NCI-H2081 treated with DMSO at 0.1 percent for 48 hours (cell line): ENCODE measurements at places on chromosomes 16 and 17.

DNA sequence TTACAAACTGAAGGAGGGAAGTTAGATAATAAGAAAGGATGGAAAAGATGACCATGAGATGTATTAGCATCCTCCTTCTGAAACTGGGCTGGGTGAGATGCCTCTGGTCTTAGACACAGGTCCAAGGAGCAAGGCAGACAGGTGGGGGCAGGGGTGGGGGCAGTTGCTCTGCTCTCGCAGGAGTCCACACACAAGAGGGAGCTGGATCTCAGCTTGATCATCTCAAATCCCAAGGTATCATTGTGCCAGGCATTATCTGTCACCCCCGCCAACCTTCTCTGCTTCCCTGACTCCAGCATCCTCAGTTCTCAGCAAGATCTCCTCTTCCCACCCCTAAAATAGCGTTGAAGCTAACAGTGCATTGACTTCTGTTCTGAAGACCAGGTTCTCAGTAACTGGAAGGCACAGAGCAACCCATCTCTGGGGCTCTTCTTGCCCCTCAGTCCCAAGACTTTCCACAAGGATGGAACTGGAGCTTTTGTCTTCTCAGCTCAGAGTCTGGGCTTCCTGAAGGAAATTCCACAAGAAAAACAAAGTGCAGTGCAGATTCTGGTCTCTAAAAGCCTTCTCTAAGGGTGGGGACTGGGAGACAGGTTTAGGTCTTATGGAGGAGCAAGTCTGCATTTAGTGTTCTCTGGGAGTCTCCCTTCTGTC lies 1.6 kb downstream of the FLOT2 start:
- DNase-seq = no peak

GRCh38 chr17:78107976-78108725 lies 20.4 kb downstream of the TMC6 start:
- no peak for DNase-seq

DNA sequence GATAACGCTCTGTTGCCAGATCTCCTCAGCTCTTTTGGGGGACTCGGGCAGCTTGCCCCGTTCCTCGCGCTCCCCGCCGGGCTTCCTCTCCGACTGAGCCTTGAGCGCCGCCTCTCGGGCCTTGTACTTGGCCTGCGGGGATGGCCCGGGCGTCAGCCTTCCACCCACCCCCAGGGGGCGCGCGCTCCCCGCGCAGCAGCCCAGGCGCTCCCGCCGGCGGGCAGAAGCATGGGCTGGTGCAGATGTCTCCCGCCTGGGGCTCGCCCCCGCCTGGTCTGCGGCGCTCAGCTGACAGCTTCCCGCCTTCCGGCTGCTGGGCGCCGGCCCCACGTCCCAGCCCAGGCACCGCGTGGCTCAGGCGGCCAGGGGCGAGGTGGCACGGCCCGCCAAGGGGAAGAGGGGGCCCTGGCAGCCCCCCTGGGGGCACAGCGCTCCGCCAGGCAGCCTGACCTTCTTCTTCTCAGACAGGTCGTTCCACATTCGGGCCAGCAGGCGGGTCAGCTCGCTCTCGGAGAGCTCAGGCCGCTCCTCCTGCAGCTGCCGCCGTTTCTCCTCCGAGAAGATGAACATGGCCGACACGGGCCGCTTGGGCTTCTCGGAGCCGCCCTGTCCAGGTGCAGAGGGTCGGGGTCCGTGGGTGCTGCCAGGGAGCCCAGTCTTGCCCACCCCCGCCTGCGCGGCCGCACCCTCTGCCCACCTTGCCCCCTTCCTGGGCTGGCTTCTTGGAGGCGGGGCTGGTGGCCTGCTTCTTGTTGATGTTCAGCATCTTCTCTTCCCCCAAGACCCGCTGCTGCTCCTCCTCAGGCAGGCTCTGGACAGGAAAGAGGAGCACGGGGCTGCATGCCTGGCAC lies 8.9 kb downstream of the UBTF start:
- DNase-seq = peak; percentile 27

DNA sequence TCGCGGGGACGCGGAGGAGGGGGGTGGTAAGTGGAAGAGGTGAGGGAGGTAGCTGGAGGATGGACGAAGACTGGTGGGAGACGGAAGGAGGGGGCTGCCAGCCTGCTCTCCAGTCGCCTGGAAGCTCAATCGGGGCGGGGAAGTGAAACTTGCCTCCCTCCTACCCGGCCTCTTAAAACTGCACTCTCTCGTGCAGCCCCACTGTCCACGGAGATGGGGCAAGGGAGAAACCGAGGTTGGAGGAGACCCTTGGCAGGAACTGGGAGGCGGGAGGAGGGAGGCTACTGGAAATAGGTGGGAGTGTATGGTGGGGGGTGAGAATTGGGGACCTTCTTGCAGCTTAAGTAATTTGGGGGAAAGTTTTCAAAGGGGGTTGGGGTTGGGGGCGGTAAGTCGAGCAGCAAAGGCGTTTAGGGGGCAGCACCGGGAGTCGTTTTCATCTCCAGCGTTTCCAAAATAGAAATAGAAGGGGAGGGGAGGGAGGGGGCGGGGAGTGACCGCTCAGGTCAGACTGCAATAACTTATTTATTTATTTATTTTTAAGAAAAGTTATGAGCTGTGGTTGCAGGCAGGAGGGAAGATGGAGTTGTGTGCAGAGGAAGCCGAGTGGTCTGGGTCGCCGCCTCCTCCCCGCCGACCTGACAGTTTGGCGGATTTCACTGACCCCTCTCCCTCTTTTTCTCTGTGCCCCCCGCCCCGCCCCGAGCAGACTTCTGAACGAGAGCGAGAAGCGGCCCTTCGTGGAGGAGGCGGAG lies 1.4 kb downstream of the SOX9 start:
- no peak for DNase-seq

DNA sequence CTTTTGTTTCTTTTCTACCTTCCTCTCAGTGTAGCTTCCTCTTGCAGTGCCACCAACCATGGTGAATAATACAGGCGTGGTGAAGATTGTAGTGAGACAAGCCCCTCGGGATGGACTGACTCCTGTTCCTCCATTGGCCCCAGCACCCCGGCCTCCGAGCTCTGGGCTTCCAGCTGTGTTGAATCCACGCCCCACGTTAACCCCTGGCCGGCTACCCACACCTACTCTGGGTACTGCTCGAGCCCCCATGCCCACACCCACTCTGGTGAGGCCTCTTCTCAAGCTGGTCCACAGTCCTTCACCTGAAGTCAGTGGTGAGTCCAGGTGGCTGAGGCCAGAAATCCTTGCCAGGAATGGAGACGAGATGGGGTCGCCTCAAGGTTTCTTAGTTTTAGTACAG lies 23.9 kb downstream of the SRCAP start:
- no peak for DNase-seq

GRCh38 chr17:64783556-64784352 lies 121.6 kb upstream of the SMURF2 start:
- DNase-seq = no peak

- DNase-seq = no peak
Measured at GRCh38 chr17:3005696-3006095, 57.7 kb downstream of the OR1D5 start.

- no peak for DNase-seq
Measured at GRCh38 chr16:26316683-26317464, 625.1 kb downstream of the HS3ST4 start.

DNA sequence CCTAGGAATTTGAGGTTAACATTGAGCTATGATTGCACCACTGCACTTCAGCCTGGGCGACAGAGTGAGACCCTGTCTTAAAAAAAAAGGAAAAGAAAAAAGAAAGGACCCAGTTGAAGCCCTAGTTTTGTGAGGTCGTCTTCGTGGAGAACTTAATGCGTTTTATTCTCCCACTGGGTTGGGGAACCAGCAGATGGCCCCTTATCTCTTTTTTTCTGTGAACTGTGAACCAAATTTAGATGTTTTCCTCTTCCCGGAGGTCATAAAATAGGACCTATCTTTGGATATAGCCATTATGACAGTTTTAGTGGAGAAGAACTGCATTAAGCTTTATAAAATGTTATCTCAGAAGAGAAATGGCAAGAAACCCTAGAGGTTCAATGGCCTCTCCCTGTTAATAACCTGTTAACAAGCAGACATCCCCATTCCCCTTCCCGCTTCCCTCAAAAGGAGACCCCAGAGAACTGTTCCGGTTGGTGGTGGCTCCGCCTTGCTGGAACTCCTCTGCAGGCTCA lies 23.5 kb downstream of the KIAA0513 start:
- DNase-seq = no peak

- no peak for DNase-seq
Measured at GRCh38 chr17:2025220-2025621, at the start of gene RTN4RL1. RTN4RL1 (minus strand) TSS chr17:2025334; CDS start chr17:2024865, 469 bp downstream.

GRCh38 chr17:11239379-11239970 lies 1.5 kb upstream of the SHISA6 start:
- DNase-seq = no peak

GRCh38 chr16:10995565-10995964 lies 51.2 kb downstream of the CLEC16A start:
- no peak for DNase-seq

DNA sequence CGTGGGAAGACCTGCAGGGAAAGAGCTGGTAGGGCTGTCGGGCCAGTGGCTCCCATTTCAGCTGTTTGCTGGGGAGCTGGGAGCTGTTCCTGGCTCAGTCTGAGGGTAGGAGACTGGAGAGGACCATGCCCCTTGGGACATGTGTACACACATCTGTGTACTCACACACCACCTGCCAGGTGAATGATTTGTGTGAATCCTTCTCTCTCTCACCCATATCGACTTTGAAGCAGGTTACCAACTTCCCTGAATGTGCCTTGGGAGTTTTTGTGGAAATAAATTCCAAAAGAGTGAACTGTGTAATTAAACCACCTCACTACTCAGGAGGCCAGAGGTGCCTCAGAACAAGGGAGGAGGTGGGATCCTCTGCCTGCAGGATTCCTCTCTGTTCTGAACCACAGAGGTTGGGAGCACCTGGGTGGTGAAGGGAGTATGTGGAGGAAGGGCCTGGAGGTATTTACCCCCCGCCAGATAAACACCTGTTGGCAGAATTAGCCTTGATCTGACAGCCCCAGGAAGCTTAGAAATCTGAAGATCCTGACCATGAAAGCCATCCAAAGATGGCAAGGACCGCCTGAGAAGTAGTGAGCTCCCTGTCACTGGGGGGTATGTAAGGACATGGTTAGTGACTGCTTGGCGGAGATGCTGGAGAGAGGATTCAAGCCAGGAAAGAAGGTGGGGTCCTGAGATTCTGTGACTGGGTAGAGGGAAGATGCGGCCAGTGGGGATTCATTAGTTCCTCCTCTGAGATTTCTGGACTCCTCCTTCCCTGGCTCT lies 3.3 kb downstream of the ABCC3 start:
- no peak for DNase-seq

GRCh38 chr16:84178146-84178765 lies 8.6 kb downstream of the TAF1C start:
- DNase-seq = no peak

DNA sequence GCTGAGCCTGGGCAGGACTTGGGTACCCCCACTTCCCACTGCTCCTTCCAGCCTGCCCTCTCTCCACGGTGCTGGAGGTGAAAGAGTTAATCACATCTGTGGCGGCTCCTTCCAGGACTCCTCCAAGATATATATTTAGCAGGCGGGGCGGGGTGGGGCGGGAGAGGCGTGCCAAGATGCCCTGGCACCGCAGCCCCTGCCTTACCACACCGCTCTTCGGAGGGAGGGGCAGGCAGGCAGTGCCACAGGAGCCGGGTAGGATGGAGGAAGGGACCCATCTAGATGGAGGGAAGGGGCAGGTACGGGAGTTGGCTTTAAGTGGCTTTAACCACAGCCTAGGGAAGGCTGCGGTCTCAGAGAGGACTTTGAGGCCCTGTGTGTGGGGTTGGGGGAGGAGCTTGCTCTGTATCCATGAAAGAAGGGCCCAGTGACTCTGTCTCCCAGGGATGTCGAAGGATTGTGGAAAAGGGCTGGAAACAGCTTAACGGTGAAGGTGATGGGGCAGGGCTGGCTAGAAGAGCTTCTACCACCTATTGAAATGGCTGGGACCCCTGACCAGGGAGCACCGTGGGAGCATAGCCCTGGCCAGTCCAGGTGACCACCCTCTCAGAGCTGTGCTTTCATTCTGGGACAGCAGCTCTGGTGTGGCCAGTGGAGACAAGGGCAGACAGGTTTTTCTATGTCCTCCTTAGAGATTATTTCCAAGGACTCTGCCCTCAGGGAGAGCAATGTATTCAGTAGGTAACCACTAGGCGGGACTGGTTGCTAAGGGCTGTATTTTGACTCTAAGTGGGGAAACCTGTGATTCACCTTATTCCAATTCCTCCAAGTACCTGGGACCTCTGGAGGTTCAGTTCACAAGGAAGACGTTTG lies 13.0 kb downstream of the GPR142 start:
- DNase-seq = no peak

GRCh38 chr17:54982399-54982798 lies 13.8 kb downstream of the STXBP4 start:
- DNase-seq = no peak

GRCh38 chr16:1330931-1331711 lies 2.3 kb upstream of the BAIAP3 start:
- no peak for DNase-seq

DNA sequence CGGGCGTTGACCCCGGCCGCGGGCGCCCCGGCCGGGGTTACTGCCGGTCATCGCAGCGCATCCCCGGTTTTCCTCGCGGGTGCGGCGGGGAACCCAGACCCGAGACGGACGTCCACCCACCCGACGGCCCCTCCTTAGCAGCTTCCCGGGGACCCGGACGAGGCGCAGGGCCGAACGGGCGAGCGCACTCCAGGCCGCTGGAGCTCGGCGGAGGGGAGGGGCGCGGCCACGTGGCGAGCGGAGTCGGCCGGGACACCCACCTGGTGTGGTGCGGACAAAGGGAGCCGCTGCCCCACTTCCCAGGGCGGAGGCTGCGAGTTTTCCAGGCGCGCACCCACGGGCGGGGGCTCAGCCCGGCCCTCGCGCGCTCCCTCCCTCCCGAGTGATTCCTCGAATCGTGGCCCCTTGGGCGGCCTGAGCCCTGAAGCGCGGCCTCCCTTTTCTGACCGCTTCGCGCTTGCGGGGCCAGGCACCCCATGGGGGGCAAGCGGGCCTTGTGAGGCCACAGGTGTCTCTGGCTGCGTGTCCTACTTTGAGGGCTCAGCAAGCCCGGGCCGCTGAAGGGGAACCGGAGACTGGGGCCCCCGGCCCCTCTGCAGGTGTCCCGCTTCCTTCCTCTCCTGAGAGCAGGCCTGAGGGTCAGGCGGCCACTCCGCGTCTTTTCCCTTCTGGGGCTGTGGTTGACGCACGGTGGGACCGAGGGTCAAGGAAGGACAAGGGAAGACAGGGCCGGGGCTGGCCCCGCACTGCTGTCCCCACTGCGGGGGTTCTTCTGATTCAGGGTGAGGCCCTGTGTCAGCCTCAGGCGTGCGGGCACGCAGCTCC lies 1.1 kb upstream of the FASN start:
- no peak for DNase-seq

GRCh38 chr17:60817192-60817591 lies 139.5 kb downstream of the BCAS3 start:
- no peak for DNase-seq

GRCh38 chr16:21608639-21609328 lies 9.4 kb downstream of the METTL9 start:
- no peak for DNase-seq

GRCh38 chr16:25419681-25420080 lies 162.0 kb upstream of the ZKSCAN2 start:
- DNase-seq = no peak

- DNase-seq = no peak
Measured at GRCh38 chr16:31274831-31275816, 15.3 kb downstream of the ITGAM start.

DNA sequence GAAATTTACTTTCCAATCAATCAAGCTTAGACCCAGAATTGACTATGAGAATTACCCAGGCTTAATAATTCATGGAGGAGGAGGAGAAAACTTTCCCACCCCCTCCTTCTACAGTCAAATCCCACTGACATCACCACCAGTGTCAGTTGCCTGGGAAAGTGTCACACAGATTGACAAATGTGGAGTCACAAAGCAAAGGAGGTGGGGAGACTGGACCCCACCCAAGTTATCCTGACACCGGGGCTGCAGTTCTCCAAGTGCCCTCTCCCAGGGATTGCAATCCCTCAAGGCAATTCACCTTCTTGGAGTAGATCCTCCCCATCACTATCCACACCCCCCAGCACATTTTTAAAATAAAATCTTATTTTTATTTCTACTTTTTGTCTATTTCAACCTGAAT lies 100.2 kb upstream of the CDH11 start:
- no peak for DNase-seq
